ENCODE measurements at places on chromosomes 7 and 10.

GRCh38 chr7:110929480-110930249 lies 161.3 kb upstream of the LRRN3 start:
- DNase-seq: no peak

DNA sequence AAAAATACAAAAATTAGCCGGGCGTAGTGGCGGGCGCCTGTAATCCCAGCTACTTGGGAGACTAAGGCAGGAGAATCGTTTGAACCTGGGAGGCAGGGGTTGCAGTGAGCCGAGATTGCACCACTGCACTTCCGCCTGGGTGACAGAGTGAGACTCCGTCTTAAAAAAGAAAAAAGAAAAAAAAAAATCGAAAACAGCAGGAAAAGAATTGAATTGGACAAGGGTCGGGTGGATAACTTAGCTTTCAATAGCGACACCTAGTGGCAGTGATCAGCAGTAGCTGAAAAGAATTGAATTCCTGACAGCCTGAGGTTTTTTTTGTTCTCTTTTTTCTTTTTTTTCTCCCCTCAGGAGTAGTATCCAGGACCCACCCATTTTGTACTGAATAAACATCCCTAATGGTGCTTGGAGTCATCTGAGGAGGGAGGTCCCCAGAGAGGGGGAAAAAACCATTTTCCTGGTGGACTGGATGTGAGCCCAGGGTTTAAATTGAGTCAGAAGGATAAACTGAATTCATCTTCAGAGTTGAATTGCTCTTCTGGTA lies 55.1 kb downstream of the CYCS start:
- DNase-seq: peak; percentile 54

DNA sequence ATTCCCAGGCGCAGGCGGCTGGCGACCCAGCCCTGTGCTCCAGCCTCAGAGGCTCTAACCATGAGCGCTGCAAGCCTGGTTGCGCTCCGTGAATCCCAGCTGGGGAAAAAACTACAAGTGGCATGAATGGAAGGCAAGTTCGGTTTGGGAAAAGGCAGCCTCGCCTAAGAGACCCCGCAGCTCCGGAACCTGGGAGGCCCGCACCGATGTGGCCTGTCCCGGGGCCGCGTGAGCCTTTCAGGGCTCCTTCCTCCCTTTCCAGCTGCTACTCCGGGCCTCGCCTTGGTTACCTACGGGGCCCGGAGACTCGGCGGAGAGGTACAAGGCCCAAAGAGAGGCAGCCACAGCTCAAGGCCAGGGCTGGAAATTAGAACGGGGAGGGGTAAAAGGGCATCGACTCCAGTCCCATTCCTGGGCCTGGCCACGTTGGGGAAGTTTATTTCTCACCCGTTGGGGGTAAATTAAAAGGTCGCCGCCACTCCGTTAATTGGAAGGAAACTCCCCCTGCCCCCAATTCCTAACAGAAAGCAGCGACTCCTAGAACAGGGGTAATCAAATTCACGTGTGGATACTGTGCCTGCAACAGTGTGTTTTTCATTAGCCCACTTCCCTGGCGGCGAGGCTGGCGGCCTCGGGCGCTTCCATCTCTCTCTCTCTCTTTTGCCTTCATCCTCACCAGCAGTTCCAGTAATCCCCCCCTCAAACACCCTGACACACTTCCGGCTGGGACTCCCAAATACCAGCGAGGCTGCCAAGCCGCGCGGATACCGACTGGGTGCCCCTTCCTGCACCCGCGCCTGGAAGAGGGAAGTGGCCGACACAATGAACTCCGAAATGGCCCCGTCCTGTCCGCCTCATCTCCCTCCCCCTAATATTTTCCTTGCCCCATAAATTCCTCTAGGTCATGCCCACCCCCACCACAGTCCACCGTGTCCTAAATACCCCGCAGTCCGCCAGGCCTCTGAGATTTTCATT lies 1.5 kb upstream of the HOXA9 start:
- DNase-seq: peak; percentile 90

- no peak for DNase-seq
Measured at GRCh38 chr7:36871355-36871738, 147.1 kb upstream of the AOAH start.

DNA sequence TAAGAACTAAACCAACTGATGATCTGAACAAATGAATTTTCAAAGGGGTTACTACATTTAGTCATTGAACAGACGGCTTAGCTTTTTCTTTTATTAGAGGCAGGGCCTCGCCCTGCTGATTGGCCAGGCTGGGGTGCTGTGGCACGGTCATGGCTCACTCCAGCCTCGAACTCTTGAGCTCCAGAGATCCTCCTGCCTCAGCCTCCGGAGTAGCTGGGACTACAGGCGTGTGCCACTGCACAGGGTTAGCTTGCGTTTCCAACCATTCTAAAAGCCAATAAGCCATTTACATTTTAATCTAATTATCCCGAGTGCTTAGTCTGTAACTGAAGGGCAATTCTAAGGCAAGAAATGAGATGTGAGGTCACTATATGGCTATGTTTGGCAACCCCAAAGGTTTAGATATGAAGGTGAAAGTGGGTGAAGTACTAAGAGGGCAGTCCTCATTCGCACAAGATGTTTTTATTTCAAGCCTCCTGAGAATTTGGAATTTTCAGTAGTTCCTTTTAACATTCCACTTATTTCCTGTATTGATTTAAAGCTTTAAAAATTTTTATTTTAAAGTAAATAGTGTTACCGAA lies 1.6 kb upstream of the CDK13 start:
- DNase-seq: peak; percentile 69

GRCh38 chr10:15213461-15213861 lies 45.0 kb upstream of the NMT2 start:
- DNase-seq: no peak

- DNase-seq: no peak
Measured at GRCh38 chr10:67793313-67793712, 44.7 kb downstream of the DNAJC12 start.

DNA sequence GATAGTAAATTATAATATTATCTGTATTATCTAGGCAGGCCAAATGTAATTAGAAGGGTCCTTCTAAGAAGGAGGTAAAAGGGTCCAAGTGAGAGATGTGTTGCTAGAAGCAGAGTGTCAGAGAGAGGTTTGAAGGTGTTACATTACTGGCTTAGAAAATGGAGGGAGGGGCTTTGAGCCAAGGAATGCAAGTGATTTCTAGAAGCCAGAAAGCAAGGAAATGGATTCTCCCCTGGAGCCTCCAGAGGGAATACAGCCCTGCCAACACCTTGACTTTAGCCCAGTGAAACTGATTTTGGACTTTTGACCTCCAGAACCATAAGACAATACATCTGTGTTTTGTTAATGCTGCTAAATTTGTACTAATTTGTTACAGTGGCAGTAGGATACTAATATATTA lies 97.9 kb upstream of the IL6 start:
- DNase-seq: no peak

- DNase-seq: peak; percentile 100
Measured at GRCh38 chr7:1883031-1883761, 213.1 kb downstream of the ELFN1 start.

DNA sequence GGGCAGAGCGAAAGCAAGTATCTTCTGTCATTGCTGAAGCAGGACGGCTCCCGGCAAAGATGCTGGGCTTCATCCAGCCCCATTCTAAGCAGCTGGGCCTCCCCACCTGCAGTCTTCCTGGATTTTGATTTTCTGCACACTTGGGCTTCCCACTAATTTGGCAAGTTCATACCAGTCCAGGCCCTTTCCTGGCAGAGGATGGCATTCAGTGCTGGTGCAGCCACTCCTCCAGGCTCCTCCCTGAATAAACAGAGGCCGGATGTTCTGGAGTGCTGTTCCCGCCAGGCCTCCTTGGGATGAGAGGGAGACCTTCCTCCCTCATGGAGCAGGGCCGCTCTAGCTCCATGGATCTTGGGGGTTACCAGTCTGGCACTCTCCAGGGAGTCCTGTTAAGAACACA lies 3.4 kb downstream of the BAG3 start:
- DNase-seq: no peak

- DNase-seq: no peak
Measured at GRCh38 chr7:134046594-134047128, 80.5 kb upstream of the LRGUK start.

DNA sequence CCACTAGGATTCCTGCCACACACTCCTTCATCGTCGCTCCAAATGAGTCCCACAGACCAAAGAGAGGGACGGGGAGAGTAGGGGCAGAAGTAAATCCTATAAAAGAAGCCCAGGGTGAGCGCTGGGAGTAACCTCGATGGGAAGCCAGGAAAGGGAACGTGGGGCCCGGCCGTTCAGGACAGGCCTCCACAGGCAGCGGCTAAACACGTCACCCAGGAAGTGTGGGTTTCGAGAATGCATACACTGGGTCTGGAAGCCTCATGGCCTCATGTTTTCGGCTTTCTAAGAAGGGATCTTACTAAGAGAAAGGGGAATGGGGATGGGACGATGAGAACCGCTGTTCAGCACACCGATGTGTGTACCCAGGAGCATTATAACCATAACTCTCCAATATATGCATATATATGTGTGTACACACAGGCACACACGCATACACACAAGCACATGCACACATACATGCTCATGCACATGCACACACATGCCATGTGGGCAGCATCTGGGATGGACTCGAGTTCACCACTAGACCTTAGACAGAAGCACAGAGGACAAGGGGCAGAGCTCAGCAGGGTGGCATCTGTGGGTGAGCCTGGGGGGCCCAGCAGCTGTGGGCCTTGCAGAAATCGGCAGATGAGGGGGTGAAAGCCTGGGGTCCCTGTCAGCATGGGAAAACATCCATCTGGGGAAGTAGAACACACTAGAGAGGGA lies 14.8 kb upstream of the CNPY1 start:
- no peak for DNase-seq

DNA sequence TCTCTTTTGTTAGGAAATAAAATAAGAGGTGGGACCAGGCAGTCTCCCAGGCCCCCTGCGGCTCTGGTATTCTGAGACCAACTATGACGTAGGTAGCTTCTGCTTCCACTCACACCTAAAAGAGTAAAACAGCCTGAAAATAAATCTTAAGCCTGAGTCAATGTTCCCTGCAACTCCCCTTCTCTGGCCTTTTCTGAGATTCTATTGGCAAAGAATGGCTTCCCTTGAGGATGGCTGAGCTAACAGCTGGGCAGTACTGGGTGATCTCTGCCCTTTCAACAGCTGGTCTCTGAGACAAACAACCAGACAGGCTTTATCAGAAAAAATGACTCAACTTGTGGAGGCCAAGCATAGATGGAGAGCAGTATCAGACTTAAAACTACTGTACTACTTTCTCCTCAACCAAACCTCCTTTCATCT lies 58.7 kb downstream of the CREB3L2 start:
- DNase-seq: no peak

DNA sequence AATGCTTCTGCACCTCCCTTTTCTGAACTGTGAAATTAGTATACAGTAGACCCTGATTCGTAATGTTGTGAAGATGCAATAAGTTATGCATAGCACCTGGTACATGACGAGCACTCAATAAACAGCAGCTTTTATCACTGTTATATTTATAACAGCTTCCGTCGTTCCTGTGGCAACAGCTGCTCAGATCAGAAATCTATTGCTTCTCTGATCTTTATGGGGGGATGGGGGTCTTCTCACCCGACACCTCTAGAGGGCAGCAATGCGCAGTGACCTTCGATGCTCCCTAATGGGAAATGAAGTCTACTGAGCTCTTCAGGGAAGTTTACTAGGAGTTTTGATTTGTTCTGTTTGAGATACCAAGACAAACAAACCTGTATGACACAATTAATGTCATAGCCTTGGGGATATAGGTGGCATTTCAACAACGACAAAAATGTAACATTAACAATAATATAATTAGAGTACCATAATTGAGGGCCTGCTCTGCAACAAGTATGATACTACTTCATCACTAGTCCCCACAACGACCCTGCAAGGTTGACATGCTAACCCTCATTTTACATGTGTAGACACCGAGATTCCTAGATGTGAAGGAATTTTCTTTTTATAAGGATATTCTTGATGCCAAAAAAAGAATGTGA lies 289.6 kb downstream of the SFMBT2 start:
- peak; percentile 6 for DNase-seq

DNA sequence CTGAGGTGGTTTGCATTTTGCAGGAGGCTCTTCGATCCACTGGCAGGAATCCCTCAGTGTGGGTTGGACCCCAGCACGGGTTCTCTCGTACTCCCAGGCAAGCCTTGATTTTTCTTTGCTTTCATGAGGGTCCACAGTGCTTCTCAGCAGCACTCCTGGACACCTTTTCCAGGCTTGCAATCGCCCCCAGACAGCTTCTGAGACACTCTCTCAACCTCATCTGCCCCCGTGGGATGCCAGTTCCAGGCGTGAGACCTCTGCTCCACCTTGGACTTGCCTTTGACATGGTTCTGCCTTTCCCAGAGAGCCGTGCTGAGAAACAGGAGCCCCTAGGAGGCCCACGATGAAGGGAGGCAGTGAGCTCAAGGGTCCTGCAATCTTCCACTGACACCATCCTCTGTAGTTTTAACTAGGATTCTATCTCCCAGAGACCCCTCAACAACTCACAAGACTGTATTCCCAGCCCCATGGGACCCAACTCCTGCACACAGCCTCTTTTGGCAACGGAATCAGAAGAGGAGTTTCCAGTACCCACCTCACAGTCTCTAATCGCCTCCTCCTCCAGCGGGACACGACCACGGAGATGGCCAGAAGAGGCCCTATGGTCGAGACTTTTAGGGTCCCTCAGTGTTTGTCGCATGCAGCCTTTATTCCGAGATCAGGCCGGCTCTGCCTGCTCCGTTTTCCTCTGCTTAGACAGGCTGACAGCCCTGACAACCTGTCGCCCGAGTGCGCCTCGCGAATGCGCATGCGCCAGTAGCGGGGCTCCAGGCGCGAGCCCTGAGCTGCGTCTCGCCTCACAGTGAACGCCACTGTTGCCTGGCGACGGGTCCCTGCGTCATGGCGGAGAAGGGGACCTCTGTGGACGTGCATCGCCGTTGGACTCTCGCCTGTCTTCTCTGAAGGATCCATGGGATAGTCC lies 26.0 kb upstream of the ZNF273 start:
- DNase-seq: no peak

DNA sequence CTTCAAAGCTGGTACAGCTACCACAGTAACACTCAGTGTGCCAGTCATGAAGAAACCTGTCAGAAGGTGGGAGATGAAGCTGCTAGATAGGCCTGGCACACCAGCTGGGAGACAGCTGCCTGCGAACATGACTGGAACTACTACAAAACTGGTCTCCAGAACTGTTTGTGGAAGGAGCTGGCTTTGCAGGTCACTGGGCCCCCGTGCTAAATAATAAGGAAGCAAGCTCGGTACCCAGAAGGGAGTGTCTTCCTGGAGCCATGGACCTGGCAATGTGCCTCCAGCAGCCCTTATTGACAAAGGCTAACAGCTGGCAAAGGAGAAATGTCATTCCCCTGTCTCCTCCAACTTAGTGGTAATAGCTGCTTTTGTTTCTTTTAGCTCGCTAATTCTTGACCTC lies 1217.6 kb upstream of the LRRN3 start:
- no peak for DNase-seq

Data from GF-D8 (cell line).